ENCODE measurements at places on chromosomes 7 and 10. TPM values are rescaled to one million over a fixed set of nuclear protein-coding genes. Genes with fewer than 3 reads are reported as not detected.

The GPR141 gene
- not detected for total RNA-seq

The HSPA12A gene
- total RNA-seq, result 19.0 TPM

GRCh38 chr10:12202226-12202625 is 6.2 kb downstream of the CDC123 start:
- peaks cover 32% of the 10 kb centered on the region for H3K36me3 ChIP-seq
- no peak overlapping the region for H3K27ac ChIP-seq
- no peaks in the 10 kb centered on the region for H3K27me3 ChIP-seq
- no peak overlapping the region for H3K4me3 ChIP-seq

The NPTX2 gene
- total RNA-seq, result not detected

Measured in HFFc6 (cell line).